ENCODE measurements at places on chromosomes 4 and X.
A peak's percentile ranks its signal among the peaks of the same experiment; 100 is the strongest.

GRCh38 chr4:2412885-2413716 lies 5.3 kb downstream of the ZFYVE28 start:
- DNase-seq, result peak; percentile 99

DNA sequence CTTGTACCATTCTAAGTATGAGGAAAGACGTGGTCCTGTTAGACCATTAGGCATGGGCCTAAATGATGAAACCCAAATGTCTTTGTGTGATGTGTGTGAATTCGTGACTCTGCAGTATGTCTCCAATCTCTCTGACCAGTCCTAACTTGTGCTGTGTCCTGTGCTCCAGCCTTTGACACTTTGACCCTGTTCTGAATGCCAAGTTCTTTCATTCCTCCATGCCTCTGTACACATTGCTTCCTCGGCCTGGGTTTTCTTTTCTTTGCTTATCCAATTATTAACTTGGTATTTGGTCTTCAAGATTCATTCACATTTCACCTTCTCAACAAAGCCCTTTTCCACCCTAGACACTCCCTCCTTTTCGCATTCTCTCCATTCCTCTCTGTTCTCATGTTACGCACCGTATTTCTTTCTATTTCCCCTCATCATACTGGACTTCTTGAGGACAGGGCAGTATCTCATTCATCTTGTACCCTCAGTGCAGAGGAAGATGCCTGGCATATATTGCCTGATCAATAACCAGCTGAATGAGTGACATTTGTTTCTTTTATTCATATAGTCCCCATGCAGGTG lies 138.7 kb downstream of the F11 start:
- no peak for DNase-seq

GRCh38 chr4:182343453-182343852 lies 100.3 kb downstream of the TENM3 start:
- DNase-seq, result no peak

DNA sequence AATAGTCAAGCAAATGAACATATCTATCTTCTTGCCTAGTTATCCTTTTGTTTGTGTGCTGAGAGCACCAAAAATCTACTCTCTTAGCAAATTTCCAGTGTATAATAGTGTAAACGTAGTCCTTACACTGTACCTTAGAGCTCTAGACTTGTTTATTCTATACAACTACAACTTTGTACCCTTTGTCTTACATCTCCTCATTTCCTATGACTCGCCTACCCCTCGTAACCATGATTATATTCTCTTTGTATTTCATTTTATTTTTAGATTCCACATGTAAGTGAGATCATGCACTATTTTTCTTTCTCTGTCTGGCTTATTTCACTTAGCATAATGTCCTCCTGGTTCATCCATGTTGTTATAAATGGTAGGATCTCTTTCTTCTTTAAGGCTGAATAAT lies 37.6 kb downstream of the MAGEB5 start:
- no peak for DNase-seq

Data from AML-193 (cell line).